Activated T-helper 2 cell treated with anti-CD3 and anti-CD28 coated beads, Interferon-gamma antibody, Interleukin-2, Interleukin-4, amounts not matched to agents 10 μg/mL and 5 μg/mL and 100 μg/mL, durations not matched to agents 14 hours and 24 hours and 36 hours (primary cell): ENCODE measurements at places on chromosomes 13 and 19. TPM values are rescaled to one million over a fixed set of nuclear protein-coding genes. Genes with fewer than 3 reads are reported as not detected.
A peak's percentile ranks its signal among the peaks of the same experiment; 100 is the strongest.

DNA sequence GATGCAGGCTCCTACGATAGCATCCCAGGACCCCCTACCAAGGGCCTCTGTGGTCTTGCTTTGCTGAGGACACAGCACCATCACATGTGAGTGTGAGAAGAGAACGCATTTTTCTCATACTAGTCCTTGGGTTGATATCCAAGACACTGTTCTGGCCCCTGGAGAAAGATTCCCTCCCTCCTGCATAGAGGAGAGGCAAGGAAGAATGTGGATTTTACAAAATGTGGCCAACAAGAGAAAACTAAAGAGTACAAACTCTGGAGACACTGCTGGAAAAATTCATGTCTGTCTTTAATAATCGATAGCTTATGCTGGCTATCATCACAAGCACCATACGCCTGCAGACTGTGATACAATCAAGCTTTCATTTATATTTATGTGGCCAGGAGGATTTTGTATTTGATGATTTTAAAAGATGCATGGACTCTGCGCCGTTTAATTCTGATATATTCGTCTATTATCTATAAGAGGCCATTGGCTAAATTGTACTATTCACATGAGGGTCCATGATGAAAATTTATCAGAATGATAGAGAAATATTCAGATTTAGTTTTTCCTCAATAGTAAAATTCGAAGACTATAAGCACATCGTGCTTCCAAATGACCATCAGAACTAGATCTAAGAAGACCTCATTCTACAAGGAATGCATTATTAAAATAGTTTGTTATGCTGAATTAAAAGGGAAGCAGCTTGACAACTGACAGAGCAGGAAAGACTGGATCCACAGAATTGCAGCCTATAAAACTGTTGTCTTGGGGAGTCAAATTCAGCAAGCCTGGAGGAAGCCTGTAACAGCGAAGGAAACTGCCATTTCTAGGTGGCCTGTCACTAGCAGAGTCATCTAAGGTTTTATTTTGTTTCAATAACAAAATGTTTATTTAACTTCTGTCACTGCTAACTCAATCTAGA lies 578.7 kb downstream of the DIAPH3 start:
- DNase-seq: no peak

DNA sequence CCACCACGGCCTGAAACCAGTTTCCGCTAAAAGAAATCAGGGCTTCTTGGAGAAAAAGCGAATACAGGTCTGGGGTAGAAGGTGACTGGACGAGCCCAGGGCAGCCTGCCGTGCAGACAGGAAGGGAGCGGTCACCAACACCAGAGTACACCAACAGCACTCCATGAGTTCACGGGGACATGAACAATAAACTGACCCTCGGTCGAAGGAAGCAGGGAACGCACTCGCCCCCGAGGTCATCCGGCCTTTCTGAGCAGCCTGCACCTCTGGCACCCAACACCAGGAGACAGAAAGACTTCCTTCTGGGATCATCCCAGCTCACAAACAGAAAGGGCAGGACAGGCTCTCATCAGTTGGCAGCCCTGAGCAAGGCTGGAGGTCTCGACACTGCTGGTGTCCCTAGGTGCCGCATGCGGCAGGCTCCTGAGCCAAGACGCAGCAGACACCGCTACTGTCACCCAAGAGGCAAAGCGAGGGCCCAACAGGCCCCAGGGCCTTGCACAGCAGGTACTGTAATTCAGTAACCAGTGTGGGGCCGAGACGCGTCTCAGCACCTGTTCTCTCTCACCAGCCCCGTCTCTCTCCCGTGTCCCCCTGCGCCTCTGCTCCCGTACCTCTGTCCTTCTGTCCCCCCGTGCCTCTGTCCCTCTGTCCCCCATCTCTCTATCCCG lies 18.0 kb downstream of the DCUN1D2 start:
- no peak for DNase-seq

RHPN2 gene
- 3.5 and 5.0 TPM in 2 replicates for total RNA-seq

GRCh38 chr13:112007191-112007590 lies 59.8 kb upstream of the SOX1 start:
- no peak for DNase-seq

GRCh38 chr19:11202488-11203193 lies 5.3 kb upstream of the KANK2 start:
- no peak for DNase-seq

GRCh38 chr19:45615795-45616703 lies 14.0 kb upstream of the GPR4 start:
- peak; percentile 74 for DNase-seq

ZNF536 gene
- not detected in 2 replicates for total RNA-seq

- no peak for DNase-seq
Observed at GRCh38 chr19:15337202-15337601, 4.9 kb upstream of the BRD4 start.

SCEL gene
- total RNA-seq: not detected in 2 replicates
